NCI-H524 (cell line): ENCODE measurements at places on chromosomes 1 and 21.

GRCh38 chr1:35707601-35708440 lies 10.9 kb downstream of the C1orf216 start:
- DNase-seq: peak; percentile 69

GRCh38 chr1:10459184-10459583 lies 9.4 kb downstream of the CORT start:
- no peak for DNase-seq

DNA sequence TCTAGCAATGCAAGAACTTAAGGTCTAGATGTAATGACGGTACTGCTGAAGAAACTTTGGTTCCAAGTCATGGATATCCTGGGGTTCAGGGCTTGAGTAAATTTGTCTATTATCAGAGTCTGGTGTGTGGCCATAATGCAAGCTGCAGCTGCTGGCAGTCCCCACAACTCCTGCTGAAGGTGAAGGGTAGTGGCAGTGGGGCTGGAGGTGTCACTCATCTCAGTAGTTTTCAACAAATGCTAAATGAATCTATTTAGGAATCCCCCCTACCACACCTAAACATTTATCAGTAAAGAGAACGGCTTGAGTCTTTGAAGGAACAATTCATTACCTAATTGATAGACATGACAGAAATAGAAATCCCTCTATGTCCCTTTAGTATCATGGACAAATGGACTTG lies 99.2 kb upstream of the GNG4 start:
- no peak for DNase-seq

- DNase-seq: no peak
These were observed 36.7 kb downstream of the RRP1 start for GRCh38 chr21:43825936-43826622.

- no peak for DNase-seq
These were observed 35.7 kb upstream of the MAN1C1 start for GRCh38 chr1:25580927-25581326.

- no peak for DNase-seq
These were observed 46.4 kb downstream of the TTC39A start for GRCh38 chr1:51283979-51284378.

- DNase-seq: no peak
These were observed 44.5 kb downstream of the DDR2 start for GRCh38 chr1:162676750-162677149.

DNA sequence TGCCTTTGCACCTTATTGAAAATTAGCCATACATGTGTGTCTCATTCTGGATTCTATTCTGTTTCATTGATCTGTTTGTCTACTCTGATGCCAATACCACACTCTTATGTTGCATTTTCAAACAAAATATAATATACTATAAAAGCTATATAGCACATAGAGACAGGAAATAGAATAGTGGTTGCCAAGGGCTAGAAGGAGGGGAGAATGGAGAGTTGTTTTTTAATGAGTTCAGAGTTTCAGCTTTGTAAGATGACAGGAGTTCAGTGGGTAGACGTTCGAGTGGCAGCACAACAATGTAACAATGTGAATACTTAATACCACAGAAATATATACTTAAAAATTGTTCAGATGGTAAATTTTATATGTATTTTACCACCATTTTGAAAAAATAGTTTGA lies 17.0 kb downstream of the RLF start:
- no peak for DNase-seq

- peak; percentile 90 for DNase-seq
These were observed 3.8 kb upstream of the NCMAP start for GRCh38 chr1:24551960-24552571.
